Left lung (tissue), 14 donors: ENCODE measurements at places on chromosomes 6 and 20. TPM values are rescaled to one million over a fixed set of nuclear protein-coding genes. Genes with fewer than 3 reads are reported as not detected.

DNA sequence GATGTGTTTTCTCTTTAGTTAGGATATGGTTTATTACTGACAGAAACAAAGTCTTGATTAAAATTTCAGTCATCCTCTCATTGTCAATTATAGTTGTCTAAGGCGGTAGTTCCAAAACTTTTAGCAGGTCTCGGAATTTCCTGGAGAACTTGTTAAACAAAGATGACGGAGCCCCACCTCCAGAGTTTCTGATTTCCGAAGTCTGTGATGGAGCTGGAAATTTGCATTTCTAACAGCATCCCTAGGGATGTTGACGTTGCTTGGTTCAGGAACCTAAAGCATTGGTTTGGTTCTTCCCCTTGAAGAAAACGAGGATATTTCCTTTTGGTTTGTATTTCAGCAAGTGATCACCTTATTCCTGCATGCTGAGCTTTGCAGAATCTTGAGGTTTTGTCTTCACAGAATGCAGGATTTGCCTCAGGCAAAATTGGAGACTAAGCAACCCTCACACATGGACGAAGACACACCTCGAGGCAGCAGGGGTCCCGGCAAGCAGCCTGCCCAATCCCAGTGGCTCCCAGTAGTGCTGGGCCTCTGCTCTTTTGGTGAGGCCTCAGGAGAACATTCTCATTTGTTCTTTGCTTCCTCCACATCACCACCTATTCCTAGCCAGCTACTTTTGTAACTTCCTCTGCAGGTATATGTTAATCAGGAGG lies 187.1 kb upstream of the PHACTR1 start:
- no peak for DNase-seq

EIF6 gene
- 110 TPM for total RNA-seq

PTGIS gene
- total RNA-seq: 32.9 TPM

- no peak for DNase-seq
These were observed 41.8 kb upstream of the MTRF1L start for GRCh38 chr6:153044295-153044694.

HUS1B gene
- total RNA-seq: 0.41 TPM
